ENCODE measurements at places on chromosomes 3 and 15.
A peak's percentile ranks its signal among the peaks of the same experiment; 100 is the strongest.

DNA sequence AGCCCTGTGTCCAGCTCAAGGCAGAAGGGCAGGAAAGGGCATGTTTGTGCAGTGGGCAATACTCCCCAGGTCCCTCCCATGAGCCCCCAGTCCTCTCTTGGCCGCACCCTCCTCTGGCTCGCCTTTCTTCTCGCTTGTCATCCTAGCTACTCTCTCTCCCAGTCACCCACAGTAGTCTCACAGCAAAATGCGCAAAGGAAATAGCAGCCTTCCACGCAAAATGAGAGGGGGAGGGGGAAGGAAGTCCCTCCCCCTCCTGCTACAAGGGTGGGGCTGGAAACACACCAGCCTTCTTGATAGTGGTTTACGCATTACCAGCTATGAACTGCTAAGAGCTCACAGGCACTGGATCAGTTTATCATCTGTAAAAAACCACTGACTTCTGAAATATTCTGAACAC lies 83.8 kb downstream of the GADL1 start:
- no peak for DNase-seq

- no peak for DNase-seq
These were observed 131.6 kb upstream of the NECTIN3 start for GRCh38 chr3:110940055-110940454.

DNA sequence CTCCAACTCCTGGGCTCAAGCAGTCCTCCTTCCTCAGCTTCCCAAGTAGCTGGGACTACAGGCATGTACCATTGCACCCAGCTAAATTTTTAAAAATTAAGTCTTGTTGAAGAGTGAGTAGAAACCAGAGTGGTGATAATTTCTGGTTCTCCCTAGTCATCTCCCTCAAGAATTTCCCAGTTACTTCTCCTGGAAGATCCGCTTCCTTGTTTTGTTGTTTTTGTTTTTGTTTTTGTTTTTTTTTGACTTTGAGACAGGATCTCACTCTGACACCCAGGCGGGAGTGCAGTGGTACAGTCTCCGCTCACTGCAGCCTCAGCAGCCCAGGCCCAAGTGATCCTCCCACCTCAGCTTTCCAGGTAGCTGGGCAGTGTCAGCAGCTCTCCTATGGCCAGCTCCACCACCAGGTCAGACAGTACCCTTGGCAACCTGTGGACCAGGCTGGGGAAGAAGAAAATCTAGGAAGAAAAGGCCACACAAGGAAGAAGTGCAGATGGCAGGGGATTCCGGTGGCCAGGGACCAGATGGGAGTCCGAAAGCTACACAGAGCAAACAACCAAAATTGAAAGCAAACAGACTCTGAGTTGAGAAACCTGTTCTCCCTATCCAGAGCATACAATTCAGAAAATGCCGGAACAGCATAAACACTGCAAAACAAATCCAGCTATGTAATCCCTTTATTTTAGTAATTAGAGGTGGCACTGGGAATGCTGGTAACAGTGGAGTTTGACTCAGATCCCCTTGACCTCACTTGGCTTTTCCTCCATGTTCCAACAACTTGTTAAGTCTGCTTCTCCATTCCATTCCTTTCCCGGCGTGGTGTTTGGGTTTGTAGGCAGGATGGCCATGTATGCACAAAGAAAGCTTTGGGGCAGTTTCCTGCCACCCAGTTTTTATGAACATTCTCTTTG lies 266.6 kb upstream of the CTDSPL start:
- no peak for DNase-seq

- peak; percentile 91 for DNase-seq
These were observed 28.8 kb downstream of the LYSMD4 start for GRCh38 chr15:99704444-99704838.

GRCh38 chr3:14360123-14360881 lies 42.1 kb upstream of the SLC6A6 start:
- no peak for DNase-seq
